Parietal lobe (tissue), 2 donors: ENCODE measurements at places on chromosomes 13 and 19. TPM values are rescaled to one million over a fixed set of nuclear protein-coding genes. Genes with fewer than 3 reads are reported as not detected.

Gene NLRP7
- total RNA-seq = not detected

Gene CRX
- total RNA-seq = not detected

Gene ZNF724
- total RNA-seq = 23.8 TPM

Gene ATP4A
- total RNA-seq = not detected

Gene FARP1
- 200 TPM for total RNA-seq

Gene RGL3
- not detected for total RNA-seq

Gene FGF21
- total RNA-seq = not detected

Gene SSC5D
- total RNA-seq = 0.63 TPM

Gene REXO1
- total RNA-seq = 11.0 TPM

Gene TMPRSS9
- 0.63 TPM for total RNA-seq

Gene GARIN5A
- total RNA-seq = 1.3 TPM

Gene HSPB6
- total RNA-seq = not detected

Gene LGI4
- 11.3 TPM for total RNA-seq

Gene ZNF726
- total RNA-seq = 17.2 TPM

Gene ERFL
- total RNA-seq = not detected

Gene ATP12A
- not detected for total RNA-seq

Gene LHB
- not detected for total RNA-seq

Gene ACP5
- total RNA-seq = not detected

Gene SPRED3
- 2.5 TPM for total RNA-seq

Gene LMTK3
- total RNA-seq = 16.6 TPM

Gene RNF225
- total RNA-seq = not detected

Gene ZNF486
- 16.9 TPM for total RNA-seq

Gene LILRB4
- 0.94 TPM for total RNA-seq

Gene GPALPP1
- total RNA-seq = 59.5 TPM

Gene TPTE2
- total RNA-seq = not detected

Gene MEF2B
- 0.31 TPM for total RNA-seq

Gene PSG1
- not detected for total RNA-seq

Gene LILRB5
- not detected for total RNA-seq

Gene ENOX1
- total RNA-seq = 64.5 TPM

Gene PODNL1
- not detected for total RNA-seq

Gene OLFM2
- 153 TPM for total RNA-seq

Gene NUFIP1
- 6.3 TPM for total RNA-seq

Gene SETDB2
- 14.7 TPM for total RNA-seq
